ENCODE measurements at places on chromosomes 2 and 18. TPM values are rescaled to one million over a fixed set of nuclear protein-coding genes. Genes with fewer than 3 reads are reported as not detected.

DNA sequence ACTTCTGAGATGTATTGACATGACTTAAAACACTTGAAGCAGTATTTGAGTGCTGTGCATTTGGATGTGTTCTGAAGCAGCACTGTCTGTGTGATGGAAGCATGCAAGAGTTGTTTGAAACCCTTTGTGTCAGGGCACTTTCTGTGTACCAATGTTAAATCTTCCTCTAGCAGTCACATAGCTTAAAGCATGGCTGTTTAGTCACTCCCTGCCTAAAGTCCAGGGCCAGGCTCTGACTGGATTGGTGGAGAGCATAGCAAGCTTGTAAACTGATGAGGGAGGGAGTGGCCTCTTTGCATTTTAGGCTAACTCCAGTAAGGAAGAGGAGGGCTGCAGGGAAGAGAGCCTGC lies 73.5 kb downstream of the MYO1B start:
- peak; percentile 77 for DNase-seq

The TGIF1 gene
- 142 TPM for total RNA-seq

DNA sequence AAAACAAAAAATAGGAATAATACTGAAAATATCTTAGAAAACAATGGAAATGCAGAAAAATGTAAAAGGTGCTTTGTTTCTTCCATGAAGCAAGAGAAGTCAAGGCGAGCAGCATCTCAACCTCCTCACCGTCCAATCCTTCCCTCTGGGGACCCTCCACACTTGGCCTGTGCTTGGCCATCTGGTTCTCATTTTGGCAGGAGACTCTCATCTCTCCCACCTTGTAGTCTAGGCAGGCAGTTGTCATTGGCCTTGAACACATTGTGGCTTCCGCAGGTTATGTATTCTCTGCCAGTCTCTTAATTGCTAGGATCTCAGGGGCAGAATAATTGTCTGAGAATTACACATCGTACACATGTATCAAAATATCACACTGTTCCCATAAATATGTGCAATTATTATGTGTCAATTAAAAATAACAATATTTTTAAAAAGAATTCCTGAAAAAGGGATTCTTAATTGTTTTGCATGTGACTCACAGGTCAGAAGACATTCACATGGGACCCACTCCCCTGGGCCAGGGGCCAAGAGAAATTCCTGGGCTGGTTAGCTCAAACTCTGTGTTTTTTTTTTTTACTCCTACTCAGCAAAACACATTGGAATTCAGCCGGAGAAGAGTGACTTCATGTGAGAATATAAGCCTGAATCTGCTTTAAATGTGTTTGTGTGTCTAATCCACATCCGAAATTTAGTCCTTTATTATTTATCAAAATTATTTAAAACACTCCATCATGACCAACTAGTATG lies 14.0 kb upstream of the ANKRD62 start:
- no peak for DNase-seq

DNA sequence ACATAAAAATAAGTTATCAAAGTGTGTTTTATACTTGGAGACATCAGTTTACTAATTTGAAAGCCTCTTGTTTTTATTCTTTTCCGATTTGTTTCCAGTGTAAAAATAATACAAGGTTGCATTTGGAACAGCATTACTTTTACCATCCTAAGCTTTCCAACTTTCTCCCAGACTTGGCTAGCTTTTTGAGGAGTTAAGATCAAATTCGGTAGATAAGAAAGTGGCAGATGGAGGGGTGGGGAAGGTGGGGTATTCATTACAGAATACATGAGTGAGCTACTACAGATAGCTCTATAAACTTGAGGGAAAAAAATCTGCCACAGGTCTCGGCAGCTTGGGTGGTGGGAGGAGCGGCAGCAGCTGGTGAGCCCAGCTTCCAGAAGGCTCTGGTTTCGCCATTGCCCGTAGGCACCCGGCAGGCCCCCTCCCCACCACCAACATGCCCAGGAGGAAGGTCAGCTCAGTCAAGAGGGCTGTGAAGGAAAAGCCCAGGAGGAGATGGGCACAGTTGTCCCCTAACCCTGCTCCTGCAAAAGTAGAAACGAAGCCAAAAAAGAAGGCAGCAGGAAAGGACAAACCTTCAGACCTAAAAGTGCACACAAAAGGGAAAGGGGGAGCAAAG lies 18.6 kb upstream of the RMC1 start:
- DNase-seq = no peak

The COLEC12 gene
- 17.9 TPM for total RNA-seq

The GALNT5 gene
- total RNA-seq = 0.83 TPM

- DNase-seq = no peak
Observed at GRCh38 chr2:8752385-8752784, 70.5 kb downstream of the ID2 start.

Measured in esophagus muscularis mucosa (tissue), 4 donors.